ENCODE measurements at places on chromosomes 12 and 14.

GRCh38 chr12:55697686-55698085 lies 10.0 kb downstream of the ITGA7 start:
- DNase-seq = no peak

DNA sequence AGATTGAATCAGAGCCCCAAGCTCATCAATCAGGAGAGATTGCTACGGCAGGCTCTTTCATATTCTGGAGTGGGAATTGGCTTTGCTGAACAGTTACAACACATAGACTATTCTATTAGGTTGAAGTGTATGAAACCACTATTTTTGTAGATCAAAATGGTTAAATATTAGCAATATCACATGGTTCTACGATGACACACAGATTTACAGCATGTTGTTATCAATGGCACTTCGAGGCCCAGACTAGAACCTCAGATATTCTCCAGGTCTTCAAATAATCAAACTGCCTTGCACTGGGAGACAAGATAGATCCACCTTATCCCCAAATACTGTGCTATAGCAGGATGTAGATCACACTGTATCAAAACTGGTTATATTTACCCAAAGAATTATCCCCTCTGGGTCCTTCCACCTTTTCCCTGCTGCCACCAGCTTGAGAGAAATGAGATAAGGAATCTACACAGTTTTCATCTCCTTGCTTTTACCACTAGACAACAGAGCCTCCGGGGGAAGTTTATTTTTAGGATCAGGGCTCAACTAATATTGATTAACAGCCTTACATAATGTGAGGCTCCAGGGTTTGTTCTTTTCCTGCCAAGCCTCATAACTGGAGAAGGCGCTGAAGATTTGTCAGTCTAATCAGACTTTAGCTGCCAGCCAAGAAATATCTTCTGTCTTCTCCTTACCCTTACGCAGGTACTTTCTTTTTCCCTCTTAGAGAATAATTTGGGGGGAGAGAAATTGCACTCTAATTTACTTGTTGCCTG lies 507.1 kb downstream of the DIO2 start:
- no peak for DNase-seq

DNA sequence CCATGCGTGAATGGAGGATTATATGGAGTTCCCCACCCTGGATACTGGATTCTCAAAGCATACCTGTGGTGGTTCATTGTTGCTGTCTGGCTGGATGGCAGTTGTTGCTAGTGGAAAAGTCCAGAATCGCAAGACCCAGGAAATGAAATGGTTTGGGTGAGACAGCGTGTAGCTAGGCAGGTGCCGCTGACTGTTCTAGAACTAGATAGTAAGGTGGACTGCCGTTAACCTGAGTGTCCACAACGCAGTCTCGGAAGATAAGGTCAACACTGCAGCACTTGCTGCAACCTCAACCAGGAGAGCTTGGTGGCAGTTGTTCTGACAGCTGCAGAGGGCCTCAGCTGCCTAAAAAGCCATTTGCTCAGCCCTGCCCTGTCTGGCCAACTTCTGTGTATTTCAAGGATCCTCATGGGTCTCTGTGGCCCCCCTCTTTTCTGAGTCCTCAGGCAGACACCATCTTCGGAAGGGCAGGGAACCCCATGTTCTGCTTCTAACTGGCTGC lies 15.5 kb upstream of the IRF2BPL start:
- no peak for DNase-seq

GRCh38 chr12:117489671-117490070 lies 128.2 kb upstream of the NOS1 start:
- DNase-seq = no peak

- no peak for DNase-seq
Measured at GRCh38 chr14:104119119-104119487, 19.3 kb upstream of the KIF26A start.

GRCh38 chr12:74292351-74293194 lies 245.1 kb upstream of the ATXN7L3B start:
- no peak for DNase-seq

GRCh38 chr12:45260854-45261253 lies 45.0 kb downstream of the ANO6 start:
- no peak for DNase-seq

- DNase-seq = no peak
Measured at GRCh38 chr12:115135800-115136211, 451.8 kb upstream of the TBX3 start.

GRCh38 chr12:111362687-111363475 lies 6.0 kb downstream of the PHETA1 start:
- no peak for DNase-seq

GRCh38 chr12:11768233-11768965 lies 118.9 kb downstream of the ETV6 start:
- no peak for DNase-seq

DNA sequence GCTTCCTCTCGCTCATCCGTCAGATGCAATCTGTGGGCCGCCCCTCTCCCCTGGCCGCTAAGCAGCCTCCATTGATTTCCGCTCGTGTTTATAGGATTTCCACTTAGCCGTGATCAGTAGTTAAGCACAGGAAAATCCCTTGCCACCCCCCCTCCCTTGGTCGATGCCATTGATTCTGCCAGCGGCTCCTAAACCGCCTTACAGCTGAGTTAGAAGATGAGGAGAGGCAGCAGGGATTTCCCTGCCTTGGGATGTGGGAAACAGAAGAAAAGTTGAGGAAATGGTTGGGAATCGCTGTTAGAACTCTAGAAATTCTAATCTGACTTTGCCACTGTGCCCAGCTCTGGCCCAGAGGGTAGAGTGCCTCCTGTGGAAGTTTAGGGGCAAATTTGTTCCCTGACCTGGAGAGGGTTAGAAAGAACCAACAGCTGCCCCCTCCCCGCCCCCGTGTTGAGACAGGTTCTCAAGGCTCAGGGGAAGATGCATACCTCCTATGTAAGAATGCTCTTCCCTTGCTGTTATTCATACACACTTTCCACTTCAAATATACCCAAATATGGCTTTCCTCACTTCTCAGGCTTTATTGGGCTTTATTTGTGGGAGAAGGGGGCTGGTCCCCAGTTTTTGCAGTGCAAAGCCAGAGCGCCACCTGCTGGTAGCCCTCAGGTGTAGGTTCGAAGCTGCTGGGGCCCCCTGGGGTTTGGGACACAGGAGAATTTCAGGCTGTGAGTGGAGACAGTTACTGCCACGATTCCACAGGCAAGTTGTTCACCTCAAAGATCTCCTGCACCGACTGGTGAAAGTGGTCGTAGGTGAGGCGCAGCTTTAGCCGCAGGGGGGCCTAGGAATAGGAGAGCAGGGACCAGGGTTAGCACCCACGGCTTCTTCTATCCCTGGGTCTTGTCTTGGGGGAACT lies 3.2 kb downstream of the THTPA start:
- no peak for DNase-seq

- DNase-seq = no peak
Measured at GRCh38 chr12:51972422-51972812, 20.9 kb downstream of the ACVR1B start.

GRCh38 chr14:90870950-90871604 lies 54.8 kb upstream of the TTC7B start:
- DNase-seq = no peak

GRCh38 chr14:71248194-71248593 lies 340.9 kb downstream of the PCNX1 start:
- DNase-seq = no peak

DNA sequence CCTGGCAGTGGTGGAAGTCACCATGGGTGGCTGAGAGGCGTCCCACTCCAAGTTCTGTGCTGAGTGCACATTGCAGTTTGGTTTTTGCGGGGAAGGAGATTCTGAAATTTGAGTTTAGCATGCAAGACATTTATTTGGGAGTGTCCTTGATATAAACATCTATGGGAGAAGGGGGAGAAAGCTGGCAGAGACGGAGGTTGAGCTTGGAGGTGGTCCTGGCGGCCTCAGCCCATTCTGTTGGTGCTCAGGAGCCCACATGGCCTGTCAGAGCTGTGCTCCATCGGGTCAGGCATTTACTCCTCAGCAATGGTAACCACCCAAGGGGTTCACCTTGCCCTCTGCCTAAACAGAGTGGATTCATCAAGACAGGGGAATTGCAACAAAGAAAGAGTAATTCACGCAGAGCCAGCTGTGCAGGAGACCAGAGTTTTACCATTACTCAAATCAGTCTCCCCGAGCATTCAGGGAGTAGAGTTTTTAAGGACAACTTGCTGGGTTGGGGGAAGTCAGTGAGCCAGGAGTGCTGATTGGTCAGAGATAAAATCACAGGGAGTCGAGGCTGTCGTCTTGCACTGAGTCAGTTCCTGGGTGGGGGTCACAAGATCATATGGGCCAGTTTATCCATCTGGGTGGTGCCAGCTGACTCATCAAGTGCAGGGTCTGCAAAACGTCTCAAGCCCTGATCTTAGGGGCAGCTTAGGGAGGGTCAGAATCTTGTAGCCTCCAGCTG lies 323.3 kb upstream of the TMEM132C start:
- DNase-seq = no peak

- no peak for DNase-seq
Measured at GRCh38 chr14:33909380-33910084, 41.3 kb downstream of the EGLN3 start.

- no peak for DNase-seq
Measured at GRCh38 chr14:67446371-67447032, 34.5 kb upstream of the PLEK2 start.

GRCh38 chr14:65170768-65171507 lies 68.6 kb upstream of the MAX start:
- DNase-seq = no peak

DNA sequence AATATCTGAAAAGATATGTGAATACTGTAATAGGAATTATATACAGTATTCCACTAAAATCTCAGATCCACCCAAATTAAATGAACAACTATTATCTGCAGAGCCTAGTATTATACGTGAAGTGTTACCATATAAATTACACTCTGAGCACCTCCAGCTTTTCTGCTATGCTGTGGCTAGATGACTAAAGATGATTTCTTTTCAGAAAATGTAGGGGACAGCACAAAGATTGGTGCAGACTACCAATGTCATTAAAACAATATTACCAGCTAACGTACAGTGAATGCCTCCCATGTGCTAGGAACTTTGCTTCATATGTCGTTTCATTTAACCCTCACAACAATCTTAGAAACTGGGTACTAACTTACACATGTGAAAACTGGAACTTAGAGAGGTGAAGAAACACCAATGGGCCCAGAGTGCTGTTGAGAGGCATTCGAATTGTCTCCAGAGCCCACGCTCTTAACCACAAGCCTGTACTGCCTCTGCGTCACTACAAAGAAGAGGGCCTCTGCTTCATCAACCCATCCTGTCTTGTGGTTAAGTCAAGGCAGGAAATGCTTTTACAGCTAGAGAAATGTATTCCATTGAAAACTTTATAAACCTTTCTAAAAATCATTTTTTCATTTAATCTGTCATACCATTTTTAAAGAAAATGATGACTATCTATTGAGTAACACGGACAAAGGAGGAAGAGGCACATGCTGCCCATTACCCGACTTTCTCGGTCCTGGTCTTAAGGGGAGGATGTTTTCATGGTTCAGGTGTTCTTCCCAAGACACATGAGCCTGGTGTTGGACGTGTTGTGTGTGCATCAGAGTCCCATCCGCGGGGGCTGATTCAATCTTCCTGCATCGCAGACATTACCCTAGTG lies 1.3 kb downstream of the GPR65 start:
- DNase-seq = peak; percentile 32

- no peak for DNase-seq
Measured at GRCh38 chr12:53005215-53005985, 856 bp upstream of the EIF4B start.

GRCh38 chr14:68279777-68280233 lies 460.2 kb downstream of the RAD51B start:
- DNase-seq = no peak

GRCh38 chr12:29053567-29053966 lies 95.5 kb upstream of the FAR2 start:
- no peak for DNase-seq

- no peak for DNase-seq
Measured at GRCh38 chr14:67449096-67449495, 37.1 kb upstream of the PLEK2 start.

DNA sequence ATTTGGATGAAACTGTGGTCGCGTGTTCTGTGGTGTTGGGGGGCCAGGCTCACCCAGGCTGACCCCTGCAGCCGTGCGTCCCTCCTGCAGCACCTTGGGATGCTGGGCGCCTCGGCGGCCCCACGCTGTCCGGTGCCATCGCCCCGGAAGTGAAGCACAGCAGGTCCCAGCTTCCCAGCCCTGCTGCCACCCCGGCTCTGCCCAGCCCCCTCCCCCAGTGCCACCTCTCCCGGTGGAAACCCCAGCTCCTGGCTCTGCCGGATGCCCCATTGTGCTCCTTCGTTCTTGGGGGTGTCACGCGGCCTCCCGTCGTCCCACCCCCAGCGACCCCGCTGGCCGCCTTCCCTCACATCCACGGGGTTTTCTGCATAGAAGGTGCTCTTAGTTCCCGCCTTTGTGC lies 25.2 kb downstream of the LRCOL1 start:
- no peak for DNase-seq

GRCh38 chr12:128991716-128992115 lies 138.4 kb downstream of the GLT1D1 start:
- no peak for DNase-seq

- DNase-seq = no peak
Measured at GRCh38 chr14:38016497-38016896, 191.2 kb upstream of the SSTR1 start.

DNA sequence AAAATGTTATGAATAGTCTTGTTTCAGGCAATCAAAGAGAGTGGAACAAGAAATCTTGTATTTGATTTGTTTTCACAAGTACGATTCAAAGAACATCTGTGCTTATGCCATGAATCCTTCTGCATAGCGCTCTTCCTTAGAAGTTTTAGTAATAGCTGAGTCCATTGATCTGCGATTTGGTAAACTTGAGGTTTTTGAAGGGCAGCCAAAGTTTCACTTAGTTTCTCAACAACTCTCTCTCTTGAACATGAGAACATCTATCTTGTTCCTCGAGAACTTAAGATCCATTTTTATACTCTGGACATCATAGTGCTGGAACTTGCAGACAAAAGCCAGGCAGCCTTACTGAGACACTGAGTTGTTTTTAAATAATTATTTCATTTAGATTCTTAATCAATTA lies 96.2 kb upstream of the USP15 start:
- DNase-seq = no peak

GRCh38 chr14:90509403-90509802 lies 112.6 kb downstream of the CALM1 start:
- no peak for DNase-seq

DNA sequence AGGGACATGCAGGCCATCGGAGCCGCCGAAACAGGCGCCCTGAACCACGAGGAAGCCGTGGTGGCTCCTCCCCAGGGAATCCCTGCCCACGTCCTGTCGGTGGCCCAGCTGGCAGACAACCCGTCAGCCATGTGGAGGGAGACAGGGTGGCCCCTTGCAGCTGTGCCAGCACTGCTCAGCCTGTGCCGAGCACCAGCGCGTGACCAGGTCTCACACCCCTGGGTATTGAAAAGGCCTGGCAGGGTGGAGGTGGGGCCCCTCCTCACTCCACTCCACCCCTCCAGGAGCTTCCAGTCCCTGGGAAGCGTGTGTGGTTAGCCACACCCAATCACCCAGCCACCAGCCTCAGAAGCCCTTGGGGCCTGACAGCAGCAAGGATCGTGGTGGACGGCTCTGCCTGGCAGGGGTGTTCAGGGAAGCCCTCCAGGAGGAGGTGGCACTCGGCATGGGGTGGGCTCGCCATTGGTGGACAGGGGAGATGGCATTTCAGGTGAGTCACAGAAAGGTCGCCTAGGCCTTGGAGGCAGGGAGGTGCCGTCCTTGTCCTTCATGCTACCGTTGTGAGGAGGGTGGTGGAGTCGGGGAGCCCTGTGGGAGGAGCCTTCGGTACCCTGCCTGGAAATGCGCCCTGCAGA lies 12.3 kb upstream of the DLK1 start:
- no peak for DNase-seq
